ENCODE measurements at places on chromosomes 3 and 15. TPM values are rescaled to one million over a fixed set of nuclear protein-coding genes. Genes with fewer than 3 reads are reported as not detected.

The GALNT15 gene
- total RNA-seq = 0.69 TPM

- DNase-seq = no peak
Measured at GRCh38 chr3:101128001-101128400, 134.8 kb upstream of the ABI3BP start.

GRCh38 chr3:8069471-8069870 lies 432.2 kb upstream of the LMCD1 start:
- DNase-seq = no peak

The SAXO2 gene
- total RNA-seq = 11.0 TPM

The DOCK3 gene
- total RNA-seq = 0.36 TPM

GRCh38 chr3:14649466-14649865 lies 2.1 kb upstream of the CCDC174 start:
- DNase-seq = no peak
